ENCODE measurements at places on chromosomes 16 and 17. TPM values are rescaled to one million over a fixed set of nuclear protein-coding genes. Genes with fewer than 3 reads are reported as not detected.

GRCh38 chr16:15485175-15485574, 50.8 kb downstream of the BMERB1 start:
- H3K36me3 ChIP-seq = no peaks in the 10 kb centered on the region
- DNase-seq = no peak
- H3K27ac ChIP-seq = no peak overlapping the region
- H3K4me3 ChIP-seq = no peak overlapping the region
- no peaks in the 10 kb centered on the region for H3K27me3 ChIP-seq

DNA sequence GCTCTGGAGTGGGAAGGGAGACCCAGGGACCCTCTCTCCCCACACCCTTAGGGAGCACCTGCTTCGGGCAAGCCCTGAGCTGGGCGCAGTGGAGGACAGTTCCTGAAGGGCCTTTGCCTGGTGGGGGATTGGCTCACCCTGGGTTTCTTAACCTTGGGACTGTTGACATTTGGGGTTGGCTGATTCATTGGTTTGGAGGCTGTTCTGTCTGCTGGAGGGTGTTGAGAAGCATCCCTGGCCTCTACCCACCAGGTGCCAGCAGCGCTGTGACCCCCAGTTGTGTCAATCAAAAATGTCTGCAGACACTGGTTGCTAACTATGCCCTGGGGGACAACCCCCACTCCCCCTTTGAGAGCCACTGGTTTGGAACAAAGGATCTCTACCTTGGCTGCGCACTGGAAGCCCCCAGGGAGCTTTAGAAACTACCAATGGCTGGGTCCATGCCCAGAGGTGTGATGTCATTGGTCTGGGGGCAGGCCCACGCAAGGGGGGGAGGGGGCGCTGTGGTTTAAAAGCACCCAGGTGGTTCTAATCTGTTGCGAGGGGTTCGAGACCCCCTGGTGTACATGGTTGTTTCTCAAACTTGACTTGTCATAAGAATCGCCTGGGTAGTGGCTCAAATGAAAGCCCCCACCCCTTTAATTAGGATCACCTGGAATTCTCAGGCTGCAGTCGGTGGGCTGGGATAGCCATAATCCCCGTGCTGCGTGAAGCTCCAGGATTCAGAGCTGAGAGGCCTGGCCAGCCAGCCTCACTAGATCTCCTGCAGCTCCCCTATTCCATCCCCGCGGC, 151.9 kb upstream of the GSE1 start:
- peaks cover 31% of the 10 kb centered on the region for H3K27me3 ChIP-seq
- no peaks in the 10 kb centered on the region for H3K36me3 ChIP-seq
- no peak overlapping the region for H3K27ac ChIP-seq

- H3K4me1 ChIP-seq = peaks cover 29% of the 10 kb centered on the region
- DNase-seq = no peak
- no peak overlapping the region for H3K27ac ChIP-seq
- H3K4me3 ChIP-seq = no peak overlapping the region
- H3K27me3 ChIP-seq = no peaks in the 10 kb centered on the region
These were observed 85.8 kb downstream of the HIC1 start for GRCh38 chr17:2140683-2141082.

GRCh38 chr17:51954232-51954765, 204.2 kb downstream of the CA10 start:
- no peaks in the 10 kb centered on the region for H3K36me3 ChIP-seq
- no peaks in the 10 kb centered on the region for H3K4me1 ChIP-seq
- no peak overlapping the region for H3K27ac ChIP-seq
- H3K4me3 ChIP-seq = no peak overlapping the region

- H3K4me3 ChIP-seq = no peak overlapping the region
- no peaks in the 10 kb centered on the region for H3K36me3 ChIP-seq
- peaks cover 11% of the 10 kb centered on the region for H3K27me3 ChIP-seq
- H3K27ac ChIP-seq = no peak overlapping the region
These were observed 23.9 kb downstream of the CBFA2T3 start for GRCh38 chr16:88953003-88953690.

DNA sequence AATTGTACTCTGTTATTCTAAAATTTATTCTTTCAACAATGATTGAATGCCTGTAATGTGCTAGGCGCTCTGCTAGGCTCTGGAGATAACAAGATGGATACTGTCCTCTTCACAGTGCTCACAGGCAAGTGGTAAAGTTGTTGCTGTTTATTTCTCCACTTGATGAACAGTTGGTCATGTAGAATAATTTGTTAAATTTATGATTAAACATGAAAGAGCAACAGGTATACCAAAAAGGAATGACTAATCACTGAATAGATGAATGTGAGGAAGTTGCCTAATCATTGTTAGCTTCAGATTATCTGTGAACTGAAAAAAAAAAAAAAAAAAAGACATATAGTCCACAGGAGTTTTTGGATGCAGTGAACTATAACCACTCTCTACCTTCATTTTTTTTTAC, 62.3 kb downstream of the NFATC3 start:
- H3K36me3 ChIP-seq = peaks cover 46% of the 10 kb centered on the region
- H3K4me1 ChIP-seq = peaks cover 31% of the 10 kb centered on the region
- no peak for DNase-seq
- H3K4me3 ChIP-seq = no peak overlapping the region
- H3K27ac ChIP-seq = no peak overlapping the region

GRCh38 chr17:42323268-42323773, 35.0 kb downstream of the STAT5A start:
- H3K27me3 ChIP-seq = no peaks in the 10 kb centered on the region
- no peak for DNase-seq
- H3K27ac ChIP-seq = no peak overlapping the region
- H3K4me3 ChIP-seq = no peak overlapping the region

- H3K27me3 ChIP-seq = no peaks in the 10 kb centered on the region
- no peaks in the 10 kb centered on the region for H3K36me3 ChIP-seq
- DNase-seq = no peak
- H3K4me1 ChIP-seq = no peaks in the 10 kb centered on the region
- H3K27ac ChIP-seq = no peak overlapping the region
These were observed 112.5 kb upstream of the SOX9 start for GRCh38 chr17:72008236-72008876.

DNA sequence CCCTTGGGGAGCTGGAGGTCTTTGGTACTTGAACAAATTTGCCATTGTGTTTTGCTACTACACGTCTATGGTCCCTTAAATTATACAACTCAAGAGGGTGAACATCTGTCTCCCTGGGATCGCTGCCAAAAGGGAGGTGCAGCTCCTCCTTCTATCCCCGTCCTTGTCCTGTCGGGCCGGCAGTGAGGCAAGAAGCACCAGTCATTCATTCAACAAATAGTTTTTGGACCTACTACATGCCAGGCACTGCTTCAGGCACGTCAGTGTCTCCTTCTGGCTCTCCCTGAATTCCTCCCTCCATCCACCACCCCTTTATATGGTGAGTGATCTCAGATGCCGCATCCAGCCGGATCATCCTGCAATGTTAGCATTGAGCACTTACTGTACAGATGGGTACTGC, 2.2 kb upstream of the RPL38 start:
- DNase-seq = no peak
- no peak overlapping the region for H3K27ac ChIP-seq
- no peak overlapping the region for H3K4me3 ChIP-seq
- peaks cover 30% of the 10 kb centered on the region for H3K27me3 ChIP-seq

- no peaks in the 10 kb centered on the region for H3K36me3 ChIP-seq
- H3K27ac ChIP-seq = no peak overlapping the region
- peaks cover 5% of the 10 kb centered on the region for H3K27me3 ChIP-seq
- no peak overlapping the region for H3K4me3 ChIP-seq
- DNase-seq = no peak
These were observed 39.2 kb upstream of the IRF8 start for GRCh38 chr16:85859818-85860125.

DNA sequence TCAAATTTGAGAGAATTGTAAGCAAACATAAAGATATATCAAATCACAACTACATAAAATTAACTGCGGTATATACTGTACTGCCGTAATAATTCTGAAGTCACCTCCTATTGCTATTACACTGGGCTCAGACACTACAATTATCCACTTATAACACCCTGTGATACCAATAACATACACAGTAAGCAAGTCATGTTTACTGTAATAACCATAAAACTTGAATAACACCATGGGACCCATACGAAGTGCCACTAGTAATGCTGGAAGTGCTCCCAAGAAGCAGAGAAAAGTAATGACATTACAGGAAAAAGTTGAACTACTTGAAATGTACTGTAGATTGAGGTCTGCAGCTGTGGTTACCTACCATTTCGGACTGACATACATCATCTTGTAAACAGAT, 24.0 kb downstream of the CMC2 start:
- H3K4me1 ChIP-seq = peaks cover 13% of the 10 kb centered on the region
- H3K27me3 ChIP-seq = no peaks in the 10 kb centered on the region
- no peak overlapping the region for H3K4me3 ChIP-seq
- H3K27ac ChIP-seq = no peak overlapping the region
- peaks cover 35% of the 10 kb centered on the region for H3K36me3 ChIP-seq

- no peaks in the 10 kb centered on the region for H3K4me1 ChIP-seq
- H3K27me3 ChIP-seq = no peaks in the 10 kb centered on the region
- no peak for DNase-seq
These were observed 23.6 kb downstream of the ARHGAP44 start for GRCh38 chr17:12812877-12813276.

GRCh38 chr16:794853-795466, 5.6 kb downstream of the GNG13 start:
- H3K27ac ChIP-seq = no peak overlapping the region
- H3K36me3 ChIP-seq = peaks cover 12% of the 10 kb centered on the region
- no peak overlapping the region for H3K4me3 ChIP-seq
- no peaks in the 10 kb centered on the region for H3K27me3 ChIP-seq

GRCh38 chr17:61201211-61201610, 198.4 kb upstream of the TBX2 start:
- no peak for DNase-seq
- no peak overlapping the region for H3K27ac ChIP-seq
- H3K4me3 ChIP-seq = no peak overlapping the region

- DNase-seq = no peak
- peaks cover 49% of the 10 kb centered on the region for H3K36me3 ChIP-seq
- H3K4me1 ChIP-seq = peaks cover 21% of the 10 kb centered on the region
- no peaks in the 10 kb centered on the region for H3K27me3 ChIP-seq
These were observed 44.8 kb downstream of the PARN start for GRCh38 chr16:14585287-14585686.

DNA sequence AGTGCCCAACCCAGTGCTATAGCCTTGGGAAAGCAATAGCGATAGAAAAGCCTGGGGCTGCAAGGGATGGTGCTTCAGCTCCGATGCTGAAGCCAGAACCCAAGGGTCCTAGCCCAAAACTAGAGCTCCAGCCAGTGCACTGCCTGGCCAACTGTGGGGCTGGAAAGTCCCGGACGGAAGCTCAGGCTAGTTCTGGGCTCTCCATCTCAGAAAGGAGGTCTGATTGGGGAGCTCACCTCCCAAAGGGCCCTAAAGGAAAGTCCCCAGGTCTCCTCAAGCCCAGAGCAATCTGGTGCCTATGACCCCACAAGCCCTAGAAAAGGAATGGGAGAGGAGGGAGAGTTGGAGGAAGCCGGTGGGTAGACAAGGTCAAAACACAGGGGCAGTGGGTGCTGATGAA, 2.0 kb upstream of the ABCC3 start:
- H3K4me1 ChIP-seq = peaks cover 2% of the 10 kb centered on the region
- H3K4me3 ChIP-seq = no peak overlapping the region
- no peak for DNase-seq
- H3K36me3 ChIP-seq = no peaks in the 10 kb centered on the region
- no peak overlapping the region for H3K27ac ChIP-seq

- H3K27me3 ChIP-seq = no peaks in the 10 kb centered on the region
- H3K4me3 ChIP-seq = no peak overlapping the region
- no peak for DNase-seq
- H3K36me3 ChIP-seq = peaks cover 68% of the 10 kb centered on the region
- peak overlapping the region; percentile 27 for H3K27ac ChIP-seq
These were observed 198.2 kb upstream of the CHMP6 start for GRCh38 chr17:80793421-80793820.

DNA sequence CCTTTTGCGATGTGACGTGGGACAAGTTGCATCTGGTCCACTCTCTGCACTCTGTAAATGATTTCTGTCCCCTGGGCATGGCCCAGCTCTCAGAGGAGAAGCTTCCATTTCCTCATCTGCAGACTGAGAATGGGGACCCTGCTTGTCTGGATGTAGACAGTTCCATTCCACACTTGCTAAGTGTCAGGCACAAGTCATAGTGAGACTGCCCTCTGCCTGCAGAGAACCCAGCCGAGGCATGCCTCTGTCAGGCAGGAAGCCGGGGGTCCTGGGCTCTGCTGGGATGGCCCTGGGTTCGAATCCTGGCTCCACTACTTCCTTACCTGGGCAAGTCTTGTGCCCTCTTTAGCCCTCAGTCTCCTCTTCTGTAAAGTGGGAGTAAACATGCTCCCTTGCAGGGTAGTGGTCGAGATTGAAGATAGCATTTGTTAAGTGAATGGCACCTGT, 4.1 kb downstream of the MAP2K3 start:
- H3K27me3 ChIP-seq = no peaks in the 10 kb centered on the region
- peak; percentile 51 for DNase-seq
- H3K4me3 ChIP-seq = peak overlapping the region; percentile 97

- H3K4me1 ChIP-seq = no peaks in the 10 kb centered on the region
- H3K27me3 ChIP-seq = no peaks in the 10 kb centered on the region
- H3K27ac ChIP-seq = no peak overlapping the region
- H3K36me3 ChIP-seq = no peaks in the 10 kb centered on the region
- no peak overlapping the region for H3K4me3 ChIP-seq
These were observed 81.6 kb upstream of the CDC42EP4 start for GRCh38 chr17:73393381-73393780.

DNA sequence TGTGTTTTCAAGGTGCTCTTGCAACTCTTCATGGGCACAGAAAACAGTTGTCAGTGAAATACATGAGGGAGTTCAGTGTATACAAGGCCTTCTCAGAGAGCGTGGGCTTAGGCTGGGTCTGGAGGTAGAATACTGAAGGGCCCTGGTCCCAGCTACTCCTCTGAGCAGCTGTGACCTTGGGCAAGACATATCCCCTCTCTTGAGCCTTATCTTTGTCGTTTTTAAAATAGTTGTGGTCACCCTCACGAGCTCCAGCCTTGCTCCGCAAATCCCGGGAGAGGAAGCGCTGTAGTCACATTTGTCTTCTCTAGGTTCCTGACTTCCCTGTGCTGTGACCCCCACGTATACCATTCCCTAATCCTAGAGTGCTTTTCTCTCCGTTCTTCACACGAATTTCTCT, 3.6 kb downstream of the ZNRF1 start:
- no peak overlapping the region for H3K27ac ChIP-seq
- H3K27me3 ChIP-seq = peaks cover 5% of the 10 kb centered on the region
- H3K36me3 ChIP-seq = peaks cover 11% of the 10 kb centered on the region
- peaks cover 38% of the 10 kb centered on the region for H3K4me1 ChIP-seq

ARL5C gene
- total RNA-seq = 0.15 TPM

LRRC75A gene
- 1.2 TPM for total RNA-seq

KRT34 gene
- not detected for total RNA-seq

RMI2 gene
- total RNA-seq = 45.9 TPM

SPN gene
- total RNA-seq = 359 TPM

MYH2 gene
- total RNA-seq = not detected

NLRP1 gene
- 102 TPM for total RNA-seq

HOXB8 gene
- total RNA-seq = not detected

YPEL2 gene
- total RNA-seq = 17.1 TPM

SPNS1 gene
- 20.6 TPM for total RNA-seq

NT5C3B gene
- total RNA-seq = 19.0 TPM

EMC6 gene
- 40.4 TPM for total RNA-seq

PARD6A gene
- total RNA-seq = 12.2 TPM

TNFRSF17 gene
- not detected for total RNA-seq

ABCA10 gene
- total RNA-seq = 1.1 TPM

Data from activated CD4-positive, alpha-beta memory T cell treated with anti-CD3 and anti-CD28 coated beads, Interleukin-2, amount 10 ng/mL, durations not matched to agents 7 days and 5 days (primary cell).